ENCODE measurements at places on chromosomes 7 and 10. TPM values are rescaled to one million over a fixed set of nuclear protein-coding genes. Genes with fewer than 3 reads are reported as not detected.

PTPRN2 gene
- polyA plus RNA-seq: 6.2 TPM

DNA sequence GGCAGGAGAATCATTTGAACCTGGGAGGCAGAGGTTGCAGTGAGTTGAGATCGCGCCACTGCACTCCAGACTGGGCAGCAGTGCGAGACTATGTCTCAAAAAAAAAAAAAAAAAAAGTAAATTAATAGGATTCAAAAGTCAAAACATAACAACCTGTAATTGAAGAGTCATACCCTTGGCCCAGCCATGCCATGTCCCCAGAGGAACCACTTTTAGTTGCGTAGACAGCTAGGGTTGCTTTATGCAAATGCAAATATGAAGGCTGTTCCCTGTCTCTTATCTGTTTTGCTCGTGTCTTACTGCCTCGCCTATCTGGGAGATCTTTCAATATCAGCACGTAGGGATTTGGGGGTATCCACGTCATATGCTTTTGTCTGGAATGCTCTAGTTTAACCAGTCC lies 73.1 kb downstream of the PRKAG2 start:
- no peak overlapping the region for H3K4me3 ChIP-seq
- H3K27me3 ChIP-seq: no peaks in the 10 kb centered on the region
- DNase-seq: no peak

- no peak overlapping the region for H3K4me3 ChIP-seq
- H3K27me3 ChIP-seq: no peaks in the 10 kb centered on the region
- no peaks in the 10 kb centered on the region for H3K36me3 ChIP-seq
Measured at GRCh38 chr10:126458466-126458865, 70.2 kb upstream of the ADAM12 start.

DNA sequence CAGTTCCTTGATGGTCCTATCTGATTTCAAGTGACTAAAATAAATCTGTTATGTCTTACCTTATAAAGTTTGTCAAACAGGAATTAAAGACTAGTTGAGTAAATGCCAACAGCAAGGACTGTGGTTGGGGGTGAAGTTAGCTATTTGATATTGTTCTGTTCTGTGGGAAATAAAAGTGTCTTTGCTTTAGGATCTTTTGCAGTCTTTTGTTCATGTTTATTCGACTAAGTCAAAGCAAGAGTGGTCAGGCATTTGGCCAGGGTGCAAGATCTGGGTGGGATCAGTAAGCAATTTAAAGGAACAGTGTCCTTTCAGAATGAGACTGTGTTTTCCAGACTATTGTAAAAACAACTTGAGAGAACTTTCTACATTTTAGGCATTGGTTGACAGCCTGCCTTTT lies at the start of gene COL28A1:
TSS of gene COL28A1 (minus strand) at position 183 of the 400 bp plus-strand sequence. CDS start 2,998 bp downstream, outside the sequence.
- no peak within 1 kb of the TSS for H3K4me3 ChIP-seq
- no peak within 1 kb of the TSS for H3K27ac ChIP-seq
- no peaks in the 10 kb centered on the region for H3K36me3 ChIP-seq
- H3K27me3 ChIP-seq: no peaks in the 10 kb centered on the region

- H3K27ac ChIP-seq: no peak overlapping the region
- no peak for DNase-seq
- H3K36me3 ChIP-seq: no peaks in the 10 kb centered on the region
- H3K4me3 ChIP-seq: no peak overlapping the region
- no peaks in the 10 kb centered on the region for H3K4me1 ChIP-seq
- H3K27me3 ChIP-seq: no peaks in the 10 kb centered on the region
Measured at GRCh38 chr7:154843670-154844237, 159.2 kb downstream of the PAXIP1 start.

GRCh38 chr7:17311194-17311593 lies 12.7 kb downstream of the AHR start:
- H3K36me3 ChIP-seq: no peaks in the 10 kb centered on the region
- H3K27ac ChIP-seq: no peak overlapping the region
- no peak overlapping the region for H3K4me3 ChIP-seq

RPP38 gene
- 20.1 TPM for polyA plus RNA-seq

DNA sequence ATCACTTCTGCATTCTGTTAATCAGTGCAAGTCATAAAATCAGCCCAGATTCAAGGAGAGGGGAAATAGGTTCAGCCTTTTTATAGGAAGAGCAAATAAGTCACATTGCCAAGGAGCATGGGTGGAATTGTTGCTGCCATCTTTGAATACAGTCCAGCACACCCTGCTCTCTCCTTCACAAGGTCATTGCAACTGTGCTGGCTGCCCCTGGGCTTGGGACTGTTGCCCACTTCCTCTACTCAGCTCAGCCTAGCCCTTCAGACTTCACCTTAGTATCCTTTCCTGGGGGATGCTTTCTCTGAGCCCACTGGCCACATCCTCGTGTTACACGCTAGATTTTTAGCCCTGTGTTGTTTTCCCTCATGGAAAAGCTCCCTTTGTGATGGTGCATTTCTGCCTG lies 527.7 kb downstream of the GALNT17 start:
- no peak overlapping the region for H3K27ac ChIP-seq
- no peaks in the 10 kb centered on the region for H3K36me3 ChIP-seq
- H3K4me1 ChIP-seq: no peaks in the 10 kb centered on the region
- no peak for DNase-seq
- no peaks in the 10 kb centered on the region for H3K27me3 ChIP-seq

GRCh38 chr10:97607095-97607636 lies 17.6 kb downstream of the C10orf62 start:
- H3K27ac ChIP-seq: no peak overlapping the region
- no peak overlapping the region for H3K4me3 ChIP-seq
- no peaks in the 10 kb centered on the region for H3K36me3 ChIP-seq
- DNase-seq: peak; percentile 40

PON3 gene
- 1.9 TPM for polyA plus RNA-seq

FAM180A gene
- polyA plus RNA-seq: 2.2 TPM

Measured in kidney (tissue), 22 donors.